ENCODE measurements at places on chromosomes 3 and 15.

DNA sequence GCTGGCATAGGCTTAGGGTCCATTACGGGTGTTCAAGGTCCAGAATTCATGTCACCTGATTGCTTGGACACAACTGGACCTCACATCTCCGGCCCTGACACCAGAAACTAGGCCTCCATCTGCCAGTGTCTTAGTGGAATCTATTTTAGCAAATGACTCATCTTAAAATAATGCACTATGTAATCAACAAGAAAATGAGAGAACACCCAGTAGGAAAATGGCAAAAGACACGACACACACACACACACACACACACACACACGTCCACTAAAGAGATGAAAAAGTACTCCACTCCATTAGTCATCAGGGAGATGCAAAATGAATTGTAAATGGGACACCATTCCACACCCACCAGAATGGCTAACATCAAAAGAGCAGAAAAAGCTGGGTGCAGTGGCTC lies 11.2 kb downstream of the APBA2 start:
- DNase-seq: no peak

DNA sequence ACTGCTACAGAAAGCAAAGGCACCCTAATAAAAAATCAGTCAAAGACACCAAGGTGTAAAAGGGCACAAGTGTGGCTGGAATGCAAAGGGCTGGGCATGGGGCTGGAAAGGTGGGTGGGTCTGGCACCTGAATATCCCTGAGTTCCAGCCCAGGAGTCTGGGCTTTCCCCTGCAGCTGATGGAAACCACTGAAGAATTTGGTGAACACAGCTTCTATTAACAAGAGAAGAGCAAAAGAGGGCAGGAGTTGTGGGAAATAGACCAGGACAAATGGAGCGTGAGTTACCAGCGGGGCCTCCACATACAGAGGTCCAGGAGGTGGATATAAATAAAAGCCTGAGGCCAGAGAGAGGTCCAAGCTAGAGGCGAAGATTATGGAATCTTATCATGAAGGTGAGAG lies 45.1 kb upstream of the TPM1 start:
- no peak for DNase-seq

DNA sequence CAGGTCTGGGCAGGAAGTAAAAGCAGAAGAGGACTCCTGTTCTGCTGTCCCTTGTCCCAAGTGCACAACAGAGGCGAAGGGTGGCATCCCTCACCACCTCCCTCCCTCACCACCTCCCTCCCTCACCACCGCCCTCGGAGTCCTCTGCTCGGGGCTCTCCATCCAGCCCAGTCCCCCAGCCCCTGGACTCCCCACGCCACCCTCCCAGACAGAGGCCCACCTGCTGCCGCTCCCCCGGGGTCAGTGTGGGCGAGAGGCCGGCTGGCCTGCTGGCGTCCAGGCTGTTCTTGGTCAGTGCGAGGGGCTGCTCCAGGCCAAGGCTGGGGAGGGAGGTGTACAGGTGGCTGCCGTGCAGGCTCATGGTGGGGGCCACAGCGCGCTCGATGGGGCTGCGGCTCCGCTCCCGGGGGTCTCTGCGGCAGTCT lies 79.1 kb downstream of the VGLL4 start:
- no peak for DNase-seq

DNA sequence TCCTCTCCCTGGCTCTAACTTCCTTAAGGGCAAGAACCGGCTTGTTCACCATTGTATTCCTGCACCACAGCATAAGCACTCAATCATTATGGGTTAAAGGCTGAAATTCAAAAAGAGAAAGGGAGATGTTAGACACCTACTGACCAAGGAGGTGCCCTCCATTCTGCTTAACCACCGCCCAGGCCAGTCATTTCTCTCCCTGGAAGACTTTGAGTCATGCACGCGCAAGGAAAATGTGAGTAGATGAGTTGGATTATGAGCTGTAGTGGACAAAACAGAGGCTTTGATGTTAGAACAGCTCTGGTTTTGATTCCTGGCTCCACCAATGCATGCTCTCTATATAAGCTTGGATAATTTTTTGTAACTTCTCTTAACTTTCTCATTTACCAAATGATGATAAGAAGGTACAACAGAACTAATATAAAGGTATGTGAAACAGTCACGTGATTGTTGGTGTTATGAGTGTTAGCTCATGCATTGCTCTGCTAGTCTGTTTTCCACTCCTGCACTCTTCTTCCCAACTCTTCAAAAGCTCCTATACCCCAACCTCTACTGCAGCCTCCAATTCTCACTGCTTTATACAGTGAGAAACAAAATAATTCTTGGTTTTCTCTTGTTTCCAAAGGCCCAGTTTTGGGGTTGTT lies 148.4 kb upstream of the ATP11B start:
- DNase-seq: no peak

DNA sequence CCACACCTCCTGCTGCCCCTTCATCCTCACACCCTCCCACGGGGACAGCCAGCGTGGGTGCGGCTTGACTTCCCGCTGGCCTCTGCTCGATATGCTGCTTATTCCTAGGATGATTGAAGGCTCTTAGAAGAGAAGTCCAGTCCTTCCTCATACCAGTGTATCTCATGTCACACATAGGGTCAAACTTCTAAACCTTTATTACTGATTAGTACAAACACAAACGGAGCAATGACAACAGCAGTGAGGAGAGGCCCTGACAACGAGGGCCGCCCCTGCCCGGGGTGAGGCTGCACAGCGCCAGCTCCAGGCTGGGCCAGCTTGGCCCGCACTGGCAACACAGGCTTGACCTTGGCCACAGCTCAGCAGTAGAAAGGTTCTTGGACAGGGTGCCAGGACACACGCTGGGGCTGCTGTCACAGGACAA lies 3.7 kb downstream of the CIB1 start:
- DNase-seq: no peak

- DNase-seq: no peak
These were observed 35.5 kb downstream of the CYFIP1 start for GRCh38 chr15:22944651-22945050.

GRCh38 chr3:55180161-55180560 lies 252.3 kb upstream of the LRTM1 start:
- no peak for DNase-seq

- DNase-seq: no peak
These were observed 371.5 kb upstream of the GOLIM4 start for GRCh38 chr3:168467115-168467714.

DNA sequence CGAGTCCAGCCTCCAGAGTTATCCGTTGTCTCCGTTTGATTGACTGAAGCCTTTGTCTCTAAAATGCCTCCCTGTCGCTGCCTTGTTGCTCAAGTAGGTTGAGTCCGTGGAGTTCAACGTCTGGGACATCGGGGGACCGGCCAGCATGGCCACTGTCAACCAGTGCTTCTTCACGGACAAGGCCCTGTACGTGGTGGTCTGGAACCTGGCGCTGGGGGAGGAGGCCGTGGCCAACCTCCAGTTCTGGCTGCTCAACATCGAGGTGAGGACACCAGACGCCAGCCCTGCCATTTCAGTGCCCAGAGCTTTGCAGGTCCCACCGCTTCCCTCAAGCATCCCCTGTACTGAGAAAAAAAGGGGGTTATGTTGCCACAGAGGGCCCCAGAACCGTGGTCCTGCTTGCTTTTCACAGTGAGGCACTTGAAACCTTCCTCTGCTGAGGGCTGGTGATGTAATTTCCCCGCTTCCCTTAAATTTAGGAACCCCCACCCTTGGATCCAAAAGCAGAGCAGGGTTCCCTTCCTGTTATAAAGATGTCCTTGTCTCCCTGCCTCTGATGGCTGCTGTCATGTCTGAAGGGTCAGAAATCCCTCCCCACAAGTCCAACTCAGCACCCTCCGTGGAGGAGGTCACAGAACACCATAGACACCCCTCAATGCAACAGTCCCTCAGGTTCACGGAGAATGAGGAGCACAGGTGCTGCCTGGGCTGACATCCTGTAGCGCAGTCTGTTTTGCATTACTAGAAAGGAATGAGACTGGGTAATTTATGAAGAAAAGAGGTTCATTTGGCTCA lies 105.7 kb downstream of the LRRK1 start:
- DNase-seq: peak; percentile 18

DNA sequence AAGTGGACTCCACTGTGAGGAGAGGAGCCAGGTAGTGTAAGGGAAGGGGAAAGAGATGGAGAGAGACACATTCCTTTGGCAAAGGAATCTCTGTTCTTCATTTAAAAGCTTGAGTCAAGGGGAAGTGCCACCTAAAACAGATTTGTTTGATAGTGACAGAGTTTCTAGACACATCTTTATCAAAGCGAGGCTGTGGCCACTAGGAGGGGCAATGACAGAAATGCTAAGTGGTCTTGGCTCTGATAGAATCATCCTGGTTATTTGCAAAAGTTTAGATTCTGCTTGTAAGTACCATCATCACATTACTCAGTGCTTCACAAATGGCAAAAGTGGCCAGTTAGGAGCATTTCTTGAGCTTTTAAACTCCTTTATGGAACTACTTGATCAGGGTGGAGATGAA lies 261.4 kb downstream of the CNTN3 start:
- DNase-seq: no peak

DNA sequence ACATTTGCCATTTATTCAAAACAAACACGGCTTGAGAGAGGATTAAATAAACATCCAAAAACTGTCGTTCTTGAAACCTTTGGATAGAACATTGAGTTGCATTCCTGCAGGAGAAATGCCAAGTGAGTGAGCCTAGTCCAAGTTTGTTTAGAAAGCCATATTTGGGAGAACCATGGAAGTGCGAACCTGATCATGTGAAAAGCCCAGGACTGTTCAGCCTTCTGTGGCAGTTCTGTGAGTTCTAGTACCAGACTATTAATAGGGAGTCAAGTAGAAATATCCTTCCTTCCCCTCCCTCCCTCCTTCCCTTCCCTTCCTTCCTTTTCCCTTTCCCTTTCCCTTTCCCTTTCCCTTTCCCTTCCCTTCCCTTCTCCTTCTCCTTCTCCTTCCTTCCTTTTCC lies 470.4 kb downstream of the LPP start:
- DNase-seq: no peak

- DNase-seq: no peak
These were observed 99.7 kb downstream of the DAPK2 start for GRCh38 chr15:63946524-63947065.

GRCh38 chr15:70799667-70800450 lies 36.5 kb upstream of the UACA start:
- peak; percentile 68 for DNase-seq

GRCh38 chr3:133211856-133212255 lies 173.7 kb downstream of the TMEM108 start:
- DNase-seq: no peak

DNA sequence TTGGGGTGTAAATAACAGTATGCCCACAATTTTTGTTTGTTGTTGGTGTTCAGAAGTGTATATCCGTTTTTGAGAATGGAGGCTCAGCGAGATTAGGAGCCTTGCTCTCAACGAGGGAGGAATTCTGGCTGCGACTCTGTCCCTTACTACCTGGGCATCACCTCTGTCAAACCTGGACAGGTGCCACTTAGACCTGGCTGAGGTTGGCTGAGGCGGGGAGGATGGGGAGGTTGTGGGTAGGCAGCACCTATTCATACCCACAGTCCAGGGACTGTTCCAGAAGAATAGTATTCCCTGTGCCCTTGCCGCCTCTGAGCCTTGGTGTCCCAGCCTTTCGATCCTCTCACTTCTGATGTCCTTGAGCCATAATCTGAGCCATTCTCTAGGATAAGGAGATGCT lies 99.9 kb downstream of the LINGO1 start:
- no peak for DNase-seq

GRCh38 chr15:78023081-78023665 lies 54.3 kb downstream of the TBC1D2B start:
- no peak for DNase-seq

DNA sequence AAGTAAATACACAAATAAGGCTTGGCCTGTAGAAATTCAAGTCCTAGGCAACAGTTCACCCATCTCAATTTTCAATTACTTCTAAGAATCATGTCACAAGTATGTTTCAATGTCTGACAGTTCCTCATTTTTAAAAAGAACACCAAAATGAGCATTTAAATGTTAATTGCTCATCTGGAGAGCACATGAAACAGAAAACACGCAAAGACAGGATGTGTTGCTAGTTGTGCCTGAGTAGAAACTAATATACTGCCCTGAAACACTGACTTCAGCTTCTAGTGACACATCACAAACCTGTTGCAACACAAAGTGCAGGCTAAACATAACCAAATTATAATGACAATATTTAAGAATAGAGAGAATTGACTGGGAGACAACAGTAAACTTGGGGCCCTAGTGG lies 167.3 kb upstream of the THBS1 start:
- DNase-seq: no peak

DNA sequence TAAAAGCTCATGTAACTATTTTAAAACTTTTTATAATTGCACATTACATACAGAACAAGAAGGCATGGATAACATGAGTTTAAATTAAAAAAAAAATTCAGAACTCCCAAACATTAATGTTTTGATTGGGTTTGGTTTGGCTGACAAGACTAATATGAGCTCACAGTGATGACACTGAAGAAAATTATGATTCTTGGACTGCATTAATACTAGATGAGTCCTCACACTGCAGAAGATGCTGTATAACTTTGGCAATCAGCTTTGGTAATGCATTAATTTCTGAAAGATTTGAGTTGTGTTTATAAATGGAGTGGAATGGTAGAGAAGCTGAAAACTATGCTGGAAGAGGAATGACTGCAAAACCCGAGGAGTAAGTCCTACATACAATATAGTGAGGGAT lies 358.9 kb downstream of the PLCL2 start:
- no peak for DNase-seq

DNA sequence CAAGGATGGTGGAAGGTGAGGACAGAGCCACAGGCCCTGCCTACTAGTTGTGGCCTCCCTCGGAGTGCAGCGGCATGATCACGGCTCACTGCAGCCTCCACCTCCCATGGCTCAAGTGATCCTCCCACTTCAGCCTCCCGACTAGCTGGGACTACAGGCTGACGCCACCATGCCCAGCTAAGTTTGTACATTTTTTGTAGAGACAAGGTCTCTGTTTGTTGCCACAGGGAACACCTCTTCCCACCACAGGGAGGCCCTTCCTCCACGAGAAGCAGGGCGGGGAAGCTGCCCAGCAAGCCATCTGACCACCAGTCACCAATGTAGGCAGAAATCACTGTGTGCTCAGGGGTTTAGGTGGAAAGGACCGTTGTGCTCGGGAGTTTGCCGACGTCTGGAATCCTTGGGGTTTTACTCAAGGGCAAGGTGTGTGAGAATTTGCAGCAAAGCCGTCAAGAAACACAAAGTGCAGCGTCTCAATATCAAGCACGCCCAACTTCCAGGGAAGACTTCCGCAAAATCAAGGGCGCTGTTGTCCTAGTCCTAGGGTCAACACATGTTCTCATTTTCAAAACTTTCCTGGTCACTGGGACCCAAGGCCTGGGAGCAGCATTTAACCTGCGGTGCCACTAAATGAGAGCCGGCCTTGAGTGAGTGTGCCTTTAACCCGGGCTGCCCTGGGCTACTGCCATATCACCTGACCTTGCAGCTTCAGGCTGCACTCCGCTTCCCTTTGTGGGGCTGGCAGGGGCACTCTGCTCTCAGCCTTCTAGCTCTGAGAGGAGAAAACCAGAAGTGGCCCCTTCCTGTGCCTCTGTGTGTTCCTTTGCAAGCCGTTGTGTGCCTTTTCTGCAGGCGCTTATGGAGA lies 65.7 kb downstream of the SLC12A8 start:
- no peak for DNase-seq

Data from femur (tissue), 1 donor.